ENCODE measurements at places on chromosomes 13 and 19. TPM values are rescaled to one million over a fixed set of nuclear protein-coding genes. Genes with fewer than 3 reads are reported as not detected.

ZNF784 gene
- 7.0 TPM for total RNA-seq

CD33 gene
- total RNA-seq: not detected

CYSLTR2 gene
- not detected for total RNA-seq

ZNF681 gene
- total RNA-seq: 0.02 TPM

SPTBN4 gene
- total RNA-seq: 0.91 TPM

GSX1 gene
- not detected for total RNA-seq

KLF1 gene
- total RNA-seq: 0.06 TPM

FUT1 gene
- total RNA-seq: 0.06 TPM

GIPR gene
- 3.4 TPM for total RNA-seq

CGB8 gene
- 5.3 TPM for total RNA-seq

IGFL1 gene
- 2.6 TPM for total RNA-seq

PIN1 gene
- 73.0 TPM for total RNA-seq

TBC1D4 gene
- 19.7 TPM for total RNA-seq

Measured in A549 treated with DMSO at 1 μM for 4 hours (cell line).